NCI-H1694 treated with DMSO at 0.1 percent for 48 hours (cell line): ENCODE measurements at places on chromosomes 2 and 18.

DNA sequence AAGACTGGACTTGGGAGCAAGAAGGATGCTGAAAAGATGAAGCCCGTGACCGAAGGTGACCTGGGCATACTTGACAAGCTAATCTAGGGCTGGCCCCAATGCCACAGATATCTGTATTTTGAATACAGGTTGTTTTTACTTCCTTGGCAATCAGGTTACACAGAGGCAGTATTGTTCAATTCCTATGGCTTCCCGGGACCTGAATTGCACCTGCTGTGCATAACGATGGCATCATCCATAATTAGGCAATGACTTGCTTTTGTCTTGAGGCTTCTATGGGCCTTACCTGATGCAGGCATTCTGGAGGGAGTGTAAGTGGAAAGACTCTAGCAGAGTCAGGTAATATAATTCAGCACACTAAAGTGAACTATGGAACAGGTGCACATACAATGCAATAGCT lies 60.6 kb upstream of the CUL3 start:
- DNase-seq, result no peak

- peak; percentile 29 for DNase-seq
Observed at GRCh38 chr2:112583497-112584133, 794 bp upstream of the CHCHD5 start.

- no peak for DNase-seq
Observed at GRCh38 chr2:173288561-173288960, 66.1 kb upstream of the CDCA7 start.

- DNase-seq, result no peak
Observed at GRCh38 chr2:85255813-85256594, 71.8 kb downstream of the TGOLN2 start.

DNA sequence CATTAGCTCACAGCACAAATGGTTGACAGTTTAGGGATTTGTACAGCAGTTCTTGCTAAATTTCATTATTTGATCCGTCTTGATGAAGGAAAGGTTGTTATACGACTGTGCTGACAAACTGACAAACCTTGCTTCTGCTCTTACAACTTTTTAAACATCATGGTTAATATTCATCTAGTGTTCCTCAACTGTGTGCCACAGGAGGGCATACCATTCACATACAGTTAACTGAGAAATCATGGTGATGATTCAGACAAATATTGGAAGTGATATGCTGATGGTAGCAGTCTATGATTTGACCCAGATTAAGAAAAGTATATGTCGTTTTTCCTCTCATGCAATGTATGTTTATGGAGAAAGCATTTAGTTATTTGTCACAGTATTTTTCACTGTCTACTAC lies 129.8 kb upstream of the FSIP2 start:
- DNase-seq, result peak; percentile 28

DNA sequence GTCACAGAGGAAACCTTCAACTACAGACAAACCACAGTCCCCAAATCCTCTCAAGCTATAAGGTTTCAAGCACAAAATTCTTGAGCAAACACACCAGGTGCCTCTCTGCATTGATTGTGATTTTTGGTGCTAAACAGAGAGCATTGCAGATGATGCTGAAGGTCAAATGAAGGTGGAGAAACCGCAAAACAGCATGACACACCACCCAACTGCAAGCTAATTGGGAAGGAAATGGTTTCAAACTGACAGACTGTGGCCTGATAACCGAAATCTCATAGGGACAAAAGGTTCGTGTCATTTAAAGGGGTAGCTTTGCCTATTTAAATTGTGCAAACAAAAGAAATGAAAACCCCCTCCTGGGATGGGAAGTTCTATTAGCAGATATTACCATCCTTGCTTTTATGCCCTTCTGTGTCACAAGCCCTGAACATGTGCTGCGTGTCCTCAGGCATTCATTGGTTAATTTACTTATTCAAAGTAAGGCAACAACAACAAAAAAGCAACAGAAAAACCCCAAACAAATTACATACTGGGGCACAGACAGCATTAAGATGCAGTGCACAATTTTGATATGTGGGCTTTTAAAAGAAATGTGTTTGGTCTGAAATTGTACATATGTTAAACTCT lies 154.9 kb downstream of the AQP4 start:
- DNase-seq, result no peak

- DNase-seq, result no peak
Observed at GRCh38 chr2:182907081-182907830, 40.8 kb upstream of the FRZB start.

DNA sequence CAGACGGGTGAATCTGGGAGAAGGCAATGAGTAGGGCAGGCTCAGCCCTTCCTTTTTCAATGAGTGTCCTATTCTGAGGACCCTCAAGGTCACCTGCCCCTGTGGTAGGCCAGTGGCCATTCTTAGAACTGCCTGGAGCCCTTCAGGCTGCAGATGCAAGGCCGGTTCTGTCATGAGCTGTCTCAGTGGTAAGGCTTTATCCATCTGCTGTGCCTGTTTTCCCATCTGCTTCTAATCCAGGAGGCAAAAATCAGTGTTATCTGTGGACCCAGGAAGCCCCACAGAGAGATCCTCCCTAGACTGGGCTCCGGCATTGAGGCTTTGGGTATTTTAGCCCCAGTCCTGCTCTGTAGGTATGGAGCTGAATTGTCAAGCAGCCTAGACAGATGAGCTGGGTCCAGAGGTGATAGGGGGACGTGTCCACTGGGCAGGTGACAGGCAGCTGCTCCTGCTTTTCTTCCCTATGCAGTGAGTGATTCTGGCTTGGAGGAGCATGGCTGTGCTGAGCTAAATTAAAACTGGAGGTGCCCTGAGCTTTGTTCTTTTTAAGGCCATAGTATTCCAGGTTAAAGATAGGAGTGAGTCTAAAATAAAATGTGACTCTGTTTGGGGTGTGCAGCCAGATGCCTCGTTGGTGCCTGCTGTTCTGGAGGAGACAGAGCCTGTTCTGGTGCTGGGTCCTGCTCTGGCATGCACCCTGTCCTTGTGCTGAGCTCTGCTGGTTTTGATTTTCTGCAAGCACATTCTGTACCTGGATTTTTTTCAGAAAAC lies 92.5 kb downstream of the FHOD3 start:
- peak; percentile 76 for DNase-seq

- DNase-seq, result peak; percentile 74
Observed at GRCh38 chr2:190357600-190357999, 14.2 kb downstream of the INPP1 start.

GRCh38 chr18:62898359-62898758 lies 183.0 kb downstream of the PHLPP1 start:
- DNase-seq, result no peak
